ENCODE measurements at places on chromosomes 3 and 15.

GRCh38 chr3:173688216-173688842 is 290.8 kb downstream of the NLGN1 start:
- no peaks in the 10 kb centered on the region for H3K4me1 ChIP-seq
- DNase-seq = no peak
- no peak overlapping the region for H3K27ac ChIP-seq
- no peak overlapping the region for H3K4me3 ChIP-seq
- no peaks in the 10 kb centered on the region for H3K36me3 ChIP-seq

DNA sequence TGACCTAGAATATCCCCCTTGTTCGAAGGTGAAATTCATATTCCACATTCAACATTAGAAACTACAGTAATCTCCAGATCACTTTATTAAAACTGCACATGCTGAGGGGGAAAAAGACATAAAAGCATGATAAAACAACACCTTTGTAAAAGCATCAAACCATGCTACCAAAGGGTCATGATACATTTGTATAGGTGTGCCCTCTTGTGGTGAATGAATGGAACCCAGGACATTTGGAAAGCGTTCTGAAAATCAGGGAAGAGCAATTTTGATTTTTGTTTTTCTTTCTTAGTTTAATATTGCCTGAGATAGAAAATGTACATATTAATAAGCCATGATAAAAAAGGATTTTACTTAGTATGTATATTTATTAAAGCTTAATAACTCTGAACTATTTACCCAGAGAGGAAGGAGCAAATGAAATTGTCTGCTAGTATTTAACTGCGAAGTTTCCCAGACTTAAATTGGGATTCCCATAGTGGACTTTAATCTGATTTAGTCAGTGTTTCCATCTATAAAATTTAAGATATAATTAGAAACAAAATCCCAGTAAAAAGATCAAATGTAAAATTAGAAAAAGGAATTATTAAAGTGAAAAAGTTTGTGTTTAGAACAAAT is 105.8 kb upstream of the ARL6 start:
- H3K4me3 ChIP-seq = no peak overlapping the region
- H3K27me3 ChIP-seq = peaks cover 6% of the 10 kb centered on the region
- H3K27ac ChIP-seq = no peak overlapping the region
- H3K4me1 ChIP-seq = no peaks in the 10 kb centered on the region

DNA sequence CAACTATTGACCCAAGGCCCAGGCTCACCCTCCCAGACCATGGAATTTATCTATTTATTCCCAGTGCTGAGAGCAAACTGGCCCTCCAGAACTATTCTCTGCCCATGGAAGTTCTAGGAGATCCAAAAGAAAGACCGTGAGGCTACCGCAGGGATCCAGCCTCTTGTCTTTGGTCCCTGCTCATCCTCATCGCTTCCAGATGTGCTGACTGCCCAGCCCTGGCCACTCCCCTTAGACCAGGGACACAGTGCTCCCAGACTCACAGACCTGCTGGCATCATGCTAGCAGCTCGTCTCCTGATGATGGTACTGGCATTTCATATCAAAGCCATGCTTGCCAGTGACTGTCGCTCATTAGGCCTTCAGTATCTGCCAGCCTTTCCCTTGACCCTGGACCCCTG is 405.7 kb upstream of the PPP2R3A start:
- DNase-seq = no peak
- H3K27me3 ChIP-seq = peaks cover 7% of the 10 kb centered on the region
- H3K4me1 ChIP-seq = no peaks in the 10 kb centered on the region
- no peak overlapping the region for H3K4me3 ChIP-seq

- H3K36me3 ChIP-seq = peaks cover 19% of the 10 kb centered on the region
- peak overlapping the region; percentile 98 for H3K27ac ChIP-seq
- no peaks in the 10 kb centered on the region for H3K27me3 ChIP-seq
- no peak for DNase-seq
- H3K4me1 ChIP-seq = peaks cover 34% of the 10 kb centered on the region
Measured at GRCh38 chr3:192896208-192896607, 21.4 kb downstream of the MB21D2 start.

DNA sequence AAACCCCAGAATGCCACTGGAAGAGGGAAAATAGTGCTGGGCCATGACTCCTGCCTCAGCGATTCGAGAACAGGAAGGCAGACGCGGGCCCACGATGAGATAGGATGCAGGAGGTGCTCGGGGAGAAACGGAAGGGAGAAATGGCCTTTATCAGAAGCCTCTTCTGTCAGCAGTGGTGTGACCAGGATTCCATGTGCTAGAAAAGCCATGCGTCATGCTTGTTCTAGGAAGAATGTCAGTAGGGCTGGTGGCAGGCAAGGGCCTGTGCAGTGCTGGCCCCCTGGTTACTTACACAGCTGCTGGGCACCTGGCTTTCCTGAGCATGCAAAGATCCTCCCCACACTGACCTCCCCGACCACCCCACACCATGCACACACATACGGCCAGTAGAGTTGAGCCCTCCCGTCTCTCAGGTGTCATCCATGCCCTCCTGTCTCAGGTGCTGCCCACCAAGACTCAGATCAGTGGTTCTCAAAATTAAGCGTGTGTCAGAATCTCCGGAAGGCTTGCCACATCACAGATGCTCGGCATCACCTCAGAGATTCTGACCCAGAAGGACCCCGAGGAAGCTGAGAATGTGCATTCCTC is 106.7 kb downstream of the ADAMTS17 start:
- no peaks in the 10 kb centered on the region for H3K4me1 ChIP-seq
- no peaks in the 10 kb centered on the region for H3K27me3 ChIP-seq
- H3K27ac ChIP-seq = no peak overlapping the region
- no peaks in the 10 kb centered on the region for H3K36me3 ChIP-seq
- no peak overlapping the region for H3K4me3 ChIP-seq

- H3K27ac ChIP-seq = no peak overlapping the region
- H3K4me1 ChIP-seq = peaks cover 12% of the 10 kb centered on the region
- no peaks in the 10 kb centered on the region for H3K36me3 ChIP-seq
- H3K4me3 ChIP-seq = no peak overlapping the region
- no peak for DNase-seq
Measured at GRCh38 chr3:56005196-56005805, 463.0 kb downstream of the ERC2 start.

DNA sequence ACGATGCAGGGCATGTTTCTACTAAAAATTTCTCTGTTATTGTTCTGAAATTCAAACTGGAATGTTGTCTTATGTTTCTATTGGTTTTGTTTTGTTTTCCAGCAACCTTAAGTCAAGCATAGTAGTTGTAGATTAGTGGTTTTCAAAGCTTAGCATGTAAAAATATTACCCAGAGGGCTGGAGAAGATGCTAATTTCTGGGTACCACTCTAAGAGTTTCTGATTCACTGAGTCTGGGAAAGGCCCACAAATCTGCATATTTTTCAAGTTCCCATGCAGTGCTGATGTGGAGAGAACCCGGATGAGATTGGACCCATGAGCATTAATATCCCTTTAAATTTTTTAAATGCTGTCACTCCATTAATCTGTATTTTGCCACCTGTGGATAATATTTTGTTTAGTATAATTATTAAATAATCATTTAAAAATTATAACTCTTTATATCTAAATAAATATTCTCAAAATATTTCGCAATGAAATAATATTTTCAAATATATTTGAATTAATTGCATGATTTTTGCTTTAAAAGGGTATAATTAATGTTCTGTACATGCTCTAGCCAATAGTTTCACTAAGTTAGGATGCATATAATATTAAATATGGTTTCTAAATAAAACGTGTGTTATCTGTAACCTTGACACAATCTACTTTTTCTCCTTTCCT is 1274.7 kb upstream of the CADM2 start:
- no peaks in the 10 kb centered on the region for H3K36me3 ChIP-seq
- H3K4me1 ChIP-seq = peaks cover 4% of the 10 kb centered on the region
- H3K27ac ChIP-seq = no peak overlapping the region
- no peak for DNase-seq
- no peak overlapping the region for H3K4me3 ChIP-seq
- no peaks in the 10 kb centered on the region for H3K27me3 ChIP-seq

- no peaks in the 10 kb centered on the region for H3K36me3 ChIP-seq
- H3K4me1 ChIP-seq = peaks cover 19% of the 10 kb centered on the region
- no peaks in the 10 kb centered on the region for H3K27me3 ChIP-seq
- no peak overlapping the region for H3K4me3 ChIP-seq
- no peak for DNase-seq
- no peak overlapping the region for H3K27ac ChIP-seq
Measured at GRCh38 chr15:49895347-49896223, 223.4 kb downstream of the ATP8B4 start.

DNA sequence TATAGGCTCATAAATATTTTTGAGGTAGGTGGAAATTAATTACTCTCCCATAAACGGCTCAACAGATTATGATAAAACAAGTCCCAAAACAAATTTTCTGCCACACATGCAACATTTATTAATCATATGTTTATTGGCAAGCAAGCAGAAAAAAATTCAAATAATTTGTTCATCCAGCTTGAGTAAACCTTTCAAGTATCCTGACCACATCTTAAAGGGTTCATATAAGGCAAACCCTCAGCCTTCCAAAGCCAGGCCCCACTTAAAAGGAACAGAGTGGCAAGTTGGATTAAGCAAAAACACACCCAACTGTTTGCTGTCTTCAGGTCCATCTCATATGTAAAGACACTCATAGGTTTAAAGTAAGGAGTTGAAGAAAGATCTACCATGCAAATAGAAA is 1042.3 kb downstream of the DIPK2A start:
- no peaks in the 10 kb centered on the region for H3K4me1 ChIP-seq
- no peaks in the 10 kb centered on the region for H3K36me3 ChIP-seq
- H3K27ac ChIP-seq = no peak overlapping the region
- no peaks in the 10 kb centered on the region for H3K27me3 ChIP-seq
- no peak for DNase-seq

GRCh38 chr3:196049653-196050052 is 32.2 kb downstream of the TFRC start:
- DNase-seq = no peak
- H3K4me1 ChIP-seq = peaks cover 7% of the 10 kb centered on the region
- no peak overlapping the region for H3K4me3 ChIP-seq
- H3K27me3 ChIP-seq = no peaks in the 10 kb centered on the region

DNA sequence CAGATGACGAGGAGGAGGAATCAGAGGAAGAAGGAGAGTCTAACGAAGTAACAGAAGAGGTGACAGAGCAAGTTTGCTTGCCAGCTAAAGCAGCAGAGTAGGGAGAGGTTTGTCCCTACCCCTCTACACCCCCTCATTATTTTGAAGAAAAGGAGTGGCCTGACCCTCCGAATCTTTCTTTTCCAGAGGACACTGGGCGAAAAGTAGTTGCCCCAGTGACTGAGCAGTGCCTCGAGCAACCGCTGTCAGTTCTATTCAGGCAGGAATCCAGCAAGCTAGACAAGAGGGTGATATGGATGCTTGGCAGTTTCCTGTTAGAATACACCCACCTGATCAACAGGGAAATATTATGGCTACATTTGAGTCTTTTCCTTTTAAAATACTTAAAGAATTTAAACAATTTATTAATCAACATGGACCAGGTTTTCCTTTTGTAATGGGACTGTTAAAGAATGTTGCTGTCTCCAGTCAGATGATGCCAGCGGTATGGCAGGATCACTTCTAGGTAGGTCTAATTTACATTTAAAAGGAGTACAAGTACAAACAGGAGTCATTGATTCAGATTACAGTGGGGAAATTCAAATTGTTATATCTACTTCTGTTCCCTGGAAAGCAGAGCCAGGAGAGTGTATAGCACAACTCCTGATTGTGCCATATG is 31.9 kb upstream of the ACVR2B start:
- peaks cover 6% of the 10 kb centered on the region for H3K4me1 ChIP-seq
- H3K36me3 ChIP-seq = no peaks in the 10 kb centered on the region
- DNase-seq = no peak
- H3K4me3 ChIP-seq = peak overlapping the region; percentile 32

DNA sequence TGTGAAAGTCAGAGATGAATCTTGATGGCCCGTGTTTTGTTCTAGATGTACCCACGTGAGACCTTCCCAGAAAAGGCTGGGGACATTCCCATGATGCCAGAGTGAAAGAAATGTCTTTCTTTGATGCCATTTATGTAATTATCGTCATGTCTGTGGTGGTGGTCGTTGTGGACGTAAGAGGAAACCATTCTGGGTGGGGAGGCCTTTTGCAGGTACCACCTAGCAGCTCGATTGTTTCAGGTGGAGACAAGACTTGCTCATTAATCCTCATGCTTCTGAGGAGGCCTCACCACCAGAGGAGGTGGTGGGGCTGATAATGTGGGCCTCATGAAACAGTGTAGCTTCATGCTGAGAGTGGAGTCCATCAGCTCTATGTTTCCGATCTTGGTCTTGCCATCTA is 58.1 kb upstream of the USP3 start:
- no peak overlapping the region for H3K27ac ChIP-seq
- H3K27me3 ChIP-seq = no peaks in the 10 kb centered on the region
- peaks cover 15% of the 10 kb centered on the region for H3K4me1 ChIP-seq
- H3K4me3 ChIP-seq = no peak overlapping the region

GRCh38 chr15:37099319-37100108 is 835 bp downstream of the MEIS2 start:
- H3K36me3 ChIP-seq = peaks cover 37% of the 10 kb centered on the region
- H3K27me3 ChIP-seq = peaks cover 41% of the 10 kb centered on the region
- no peak for DNase-seq

DNA sequence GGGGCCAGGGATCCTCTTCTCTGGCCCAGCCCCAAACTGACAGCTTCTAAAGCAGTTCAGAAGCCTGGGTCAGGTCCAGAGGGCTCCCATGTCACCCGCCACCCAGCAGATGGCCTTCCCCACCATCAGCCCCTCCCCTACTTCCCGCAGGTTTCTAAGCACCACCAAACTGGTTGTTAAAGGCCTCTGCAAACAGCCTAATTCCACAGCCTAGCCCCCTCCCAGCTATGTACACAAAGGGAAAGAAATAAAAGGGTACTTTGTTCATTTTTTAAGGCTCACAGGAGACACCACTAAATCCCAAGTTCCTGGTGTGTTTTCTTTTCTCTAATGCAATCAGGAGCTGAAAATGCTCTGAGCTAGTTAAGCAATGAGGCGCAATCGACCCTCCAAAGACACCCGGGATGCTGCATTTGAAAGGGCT is 30.6 kb downstream of the PLCH1 start:
- no peaks in the 10 kb centered on the region for H3K27me3 ChIP-seq
- H3K4me3 ChIP-seq = no peak overlapping the region
- peaks cover 16% of the 10 kb centered on the region for H3K4me1 ChIP-seq

GRCh38 chr3:88231207-88231606 is 81.4 kb downstream of the C3orf38 start:
- no peaks in the 10 kb centered on the region for H3K36me3 ChIP-seq
- no peaks in the 10 kb centered on the region for H3K27me3 ChIP-seq
- H3K4me1 ChIP-seq = peaks cover 8% of the 10 kb centered on the region
- H3K4me3 ChIP-seq = no peak overlapping the region
- no peak overlapping the region for H3K27ac ChIP-seq

- H3K4me3 ChIP-seq = no peak overlapping the region
- no peaks in the 10 kb centered on the region for H3K36me3 ChIP-seq
- H3K27me3 ChIP-seq = peaks cover 7% of the 10 kb centered on the region
- no peaks in the 10 kb centered on the region for H3K4me1 ChIP-seq
- no peak overlapping the region for H3K27ac ChIP-seq
- no peak for DNase-seq
Measured at GRCh38 chr3:188978421-188979171, 193.2 kb upstream of the TPRG1 start.

DNA sequence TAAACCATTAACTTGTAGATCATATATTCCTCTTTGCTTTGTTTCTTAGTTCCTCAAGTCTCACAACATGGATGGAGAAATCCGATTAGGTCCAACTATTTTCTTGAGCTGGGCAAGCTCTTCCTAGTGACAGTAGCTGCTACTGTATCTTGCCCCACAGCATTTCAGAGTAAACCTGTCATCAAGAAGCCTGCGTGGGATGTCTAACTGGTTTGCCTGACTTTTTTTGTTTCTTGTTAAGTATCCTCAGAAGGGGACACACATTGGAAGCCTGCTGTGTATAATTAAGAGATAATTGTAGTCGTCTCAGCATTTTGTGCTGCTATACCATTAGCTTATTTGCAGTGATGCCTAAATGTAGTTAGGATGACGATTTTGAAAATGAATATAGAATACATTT is 29.3 kb upstream of the STT3B start:
- peak overlapping the region; percentile 28 for H3K27ac ChIP-seq
- no peaks in the 10 kb centered on the region for H3K4me1 ChIP-seq
- H3K4me3 ChIP-seq = no peak overlapping the region
- no peaks in the 10 kb centered on the region for H3K27me3 ChIP-seq
- no peaks in the 10 kb centered on the region for H3K36me3 ChIP-seq
